ENCODE measurements at places on chromosomes 3 and 15.
A peak's percentile ranks its signal among the peaks of the same experiment; 100 is the strongest.

DNA sequence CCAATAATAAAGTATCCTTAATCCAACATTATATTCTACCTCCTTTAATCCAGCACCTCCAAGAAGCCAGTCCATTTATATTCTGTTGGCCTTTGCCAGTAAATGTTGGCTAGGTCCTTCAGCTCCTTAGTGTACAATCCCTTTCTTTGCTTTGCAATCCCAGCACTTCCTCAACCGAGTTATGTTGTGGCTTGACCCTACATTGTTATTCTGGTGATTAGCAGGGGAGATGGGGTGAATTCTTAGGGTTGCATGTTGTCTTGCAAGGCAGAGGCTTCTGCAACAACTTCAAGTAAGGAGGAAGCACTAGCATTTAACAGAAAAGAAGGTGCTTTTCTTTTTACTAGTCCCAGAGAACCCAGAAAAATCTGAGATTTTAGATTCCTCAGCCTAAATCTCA is 127.2 kb downstream of the CD47 start:
- DNase-seq: no peak

DNA sequence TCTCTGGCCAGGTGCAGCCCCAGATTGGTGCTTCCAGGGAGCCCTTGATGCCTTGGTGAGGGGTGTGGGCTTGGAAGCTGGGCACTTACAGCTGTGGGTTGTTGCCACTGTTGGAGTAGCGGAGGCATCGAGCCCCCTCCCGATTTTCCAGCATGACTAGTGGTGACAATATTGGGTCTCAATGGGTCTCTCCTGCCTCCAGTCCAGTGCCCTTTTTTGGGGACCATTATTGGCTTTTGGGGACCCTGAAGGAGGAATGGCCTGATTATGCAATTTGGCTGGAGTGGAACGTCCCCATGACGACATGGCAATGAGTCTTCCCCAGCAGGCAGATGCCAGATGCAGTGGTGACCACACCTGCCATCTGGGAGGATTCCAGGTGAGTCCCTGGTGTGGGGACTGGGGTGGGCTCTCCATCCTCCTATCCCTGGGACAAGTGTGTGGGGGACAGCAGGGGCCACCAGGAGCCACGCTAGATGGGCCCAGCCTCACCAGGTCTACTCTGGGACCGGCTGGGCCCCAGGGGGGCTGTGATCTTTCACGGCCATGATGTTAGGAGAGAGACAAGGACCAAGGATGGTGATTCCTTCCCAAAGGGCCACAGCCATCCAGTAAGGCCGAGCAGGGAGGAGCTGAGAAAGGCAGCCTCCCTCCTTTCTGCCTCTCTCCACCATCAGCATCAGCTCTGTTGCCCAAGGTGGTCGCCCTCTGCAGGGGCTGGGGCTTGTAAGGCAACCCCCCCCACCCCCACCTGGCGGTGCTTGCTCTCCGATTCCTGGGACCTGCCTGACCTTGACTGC is 196.8 kb downstream of the GOLGA6L6 start:
- DNase-seq: no peak

DNA sequence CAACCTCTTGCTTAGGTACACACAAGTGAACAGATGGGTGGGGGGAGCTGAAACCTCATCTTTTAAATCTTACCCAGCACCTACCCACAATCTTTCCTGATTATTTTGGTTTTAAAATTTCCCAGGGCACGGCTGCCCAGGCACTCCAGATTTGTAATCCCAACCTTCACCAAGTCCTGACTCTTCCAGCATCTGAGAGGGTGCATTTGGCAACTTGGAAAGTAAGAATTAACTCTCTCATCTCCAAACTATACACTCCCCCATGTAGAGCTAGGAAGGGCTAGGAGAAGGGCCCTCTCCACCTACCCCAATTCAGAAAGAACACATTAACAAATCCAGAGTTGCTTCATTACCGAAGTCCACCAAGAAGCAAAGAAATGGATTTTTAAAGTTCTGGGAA is 41.7 kb upstream of the PRICKLE2 start:
- DNase-seq: no peak

DNA sequence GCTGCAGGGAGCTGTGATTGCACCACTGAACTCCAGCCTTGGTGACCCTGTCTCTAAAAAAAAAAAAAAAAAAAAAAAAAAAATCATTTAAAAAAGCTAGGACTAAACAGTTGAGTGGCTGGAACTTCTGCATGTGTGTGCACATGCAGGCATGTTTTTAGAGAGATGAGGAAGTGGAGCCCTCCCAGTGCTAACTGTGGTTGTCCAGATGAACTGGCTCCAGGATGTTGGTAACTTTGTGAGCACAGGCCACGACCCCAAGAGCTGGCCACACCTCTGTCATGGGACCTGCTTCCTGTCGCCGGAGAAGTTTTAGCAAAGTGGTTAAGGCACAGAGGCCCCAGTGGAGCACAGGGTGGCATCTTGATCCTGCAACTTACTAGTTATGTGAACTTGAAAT is 27.0 kb downstream of the CHCHD6 start:
- no peak for DNase-seq

DNA sequence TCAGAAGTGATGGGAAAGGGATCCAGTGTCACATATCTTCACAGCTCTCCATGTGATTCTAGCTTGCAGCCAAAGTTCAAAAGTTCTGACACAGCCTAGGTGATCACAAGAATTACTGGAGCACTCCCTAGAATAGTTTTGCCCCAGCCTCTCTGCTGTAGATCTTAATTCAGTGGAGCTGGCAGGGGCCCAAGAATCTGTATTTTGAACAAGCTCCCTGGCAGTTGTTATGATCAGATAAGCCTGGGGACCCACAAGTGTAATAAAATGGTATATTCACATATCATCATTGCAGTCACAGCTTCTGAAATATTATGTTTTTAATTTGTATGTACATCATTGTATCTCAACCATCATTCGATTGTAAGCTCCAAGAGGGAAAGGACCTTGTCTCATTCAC is 62.3 kb downstream of the NOX5 start:
- no peak for DNase-seq

- peak; percentile 17 for DNase-seq
Observed at GRCh38 chr15:78360367-78360801, 20.2 kb downstream of the CRABP1 start.

GRCh38 chr3:187125319-187126031 is 13.8 kb downstream of the RPL39L start:
- no peak for DNase-seq

GRCh38 chr3:107993771-107994170 is 97.1 kb downstream of the CD47 start:
- peak; percentile 52 for DNase-seq

- no peak for DNase-seq
Observed at GRCh38 chr3:161272524-161272923, 51.4 kb downstream of the NMD3 start.
